ENCODE measurements at places on chromosomes 13 and 19.

DNA sequence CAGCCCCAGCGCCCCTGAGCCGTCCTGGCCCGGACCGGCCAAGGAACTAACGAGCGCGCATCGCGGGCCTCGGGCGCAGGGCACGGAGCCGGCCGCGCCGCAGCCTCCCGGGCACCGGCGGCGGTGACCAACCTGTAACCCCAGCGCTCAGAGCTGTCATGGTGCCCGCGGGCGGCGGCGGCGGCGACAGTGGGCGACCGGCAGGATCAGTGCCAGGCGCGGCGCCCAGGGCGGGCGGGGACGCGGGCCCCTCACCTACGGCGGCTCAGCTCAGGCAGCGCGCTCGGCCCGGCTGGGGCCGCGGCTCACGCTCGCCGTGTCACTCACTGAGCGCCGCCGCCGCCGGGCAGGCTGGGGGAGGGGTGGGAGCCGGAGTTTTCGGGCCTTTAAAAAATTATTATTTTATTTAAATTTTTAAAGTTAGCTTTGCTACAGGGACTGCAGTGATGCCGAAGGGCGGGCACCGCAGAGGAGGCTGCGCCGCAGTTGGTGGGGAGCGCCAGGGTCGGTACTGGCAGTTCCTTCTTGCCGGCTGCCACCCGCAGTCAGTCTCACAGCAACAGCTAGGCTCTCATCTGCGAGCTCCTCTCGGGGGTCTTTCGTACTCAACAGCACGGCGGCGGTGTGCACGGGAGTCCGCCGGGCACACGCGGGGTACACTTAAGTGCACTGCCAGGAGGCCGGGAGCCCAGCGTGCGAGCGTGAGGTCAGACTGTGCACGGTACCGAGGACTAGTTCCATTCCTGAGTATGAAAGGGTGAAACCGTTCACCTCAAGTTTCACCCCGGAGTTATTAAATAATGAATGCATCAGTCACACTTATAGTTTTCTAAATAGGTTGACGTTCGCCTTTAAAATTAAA, at the start of gene NALCN:
Gene NALCN, minus strand, starts transcription at position 328 of the 862 bp plus-strand sequence. CDS start 17,382 bp downstream, outside the sequence.
- DNase-seq: no peak

DNA sequence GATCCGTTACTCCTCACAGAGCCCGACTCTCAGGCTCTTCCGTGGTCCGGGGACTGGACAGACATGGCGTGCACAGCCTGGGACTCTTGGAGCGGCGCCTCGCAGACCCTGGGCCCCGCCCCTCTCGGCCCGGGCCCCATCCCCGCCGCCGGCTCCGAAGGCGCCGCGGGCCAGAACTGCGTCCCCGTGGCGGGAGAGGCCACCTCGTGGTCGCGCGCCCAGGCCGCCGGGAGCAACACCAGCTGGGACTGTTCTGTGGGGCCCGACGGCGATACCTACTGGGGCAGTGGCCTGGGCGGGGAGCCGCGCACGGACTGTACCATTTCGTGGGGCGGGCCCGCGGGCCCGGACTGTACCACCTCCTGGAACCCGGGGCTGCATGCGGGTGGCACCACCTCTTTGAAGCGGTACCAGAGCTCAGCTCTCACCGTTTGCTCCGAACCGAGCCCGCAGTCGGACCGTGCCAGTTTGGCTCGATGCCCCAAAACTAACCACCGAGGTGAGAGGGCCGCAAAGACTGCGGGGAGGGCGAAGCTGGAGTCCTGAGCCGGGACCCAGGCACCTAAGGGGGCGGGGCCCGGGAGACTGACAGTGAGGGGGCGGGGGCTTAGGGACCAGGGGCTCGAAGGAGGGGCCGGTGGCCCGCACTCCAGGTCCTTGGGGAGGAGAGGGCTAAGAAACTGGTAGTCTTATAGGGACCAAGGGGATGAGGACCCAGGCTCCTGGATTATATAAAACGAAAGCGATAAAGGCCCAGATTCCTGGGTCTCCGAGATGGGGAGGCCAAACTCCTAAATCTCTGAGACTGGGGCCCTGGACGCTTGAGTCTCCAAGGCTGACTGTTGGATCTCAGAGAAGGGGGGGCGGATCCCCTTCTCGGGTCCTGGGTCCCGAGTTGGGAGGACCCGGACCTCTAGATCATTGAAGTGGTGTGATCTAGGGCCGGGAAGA, 2.0 kb downstream of the ETV2 start:
- DNase-seq: peak; percentile 71

DNA sequence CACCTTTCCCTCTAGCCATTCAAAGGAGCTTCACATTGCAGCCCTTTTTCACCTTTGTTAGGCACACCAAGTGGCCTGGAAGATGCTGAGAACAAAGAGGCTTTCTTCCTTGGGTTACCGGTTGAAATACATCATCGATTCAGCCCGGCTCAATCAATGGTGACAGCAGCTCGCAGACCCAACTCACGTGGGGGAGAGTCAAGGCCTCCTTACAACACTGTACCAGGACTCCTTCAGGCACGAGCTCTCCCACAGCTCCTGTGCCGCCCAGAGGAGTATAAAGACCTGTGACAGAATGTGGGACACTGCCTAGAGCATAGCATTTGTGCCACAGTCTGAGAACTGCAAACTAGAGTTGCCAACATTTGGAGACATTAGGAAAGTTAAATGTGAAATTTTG, 3.9 kb upstream of the LRRC63 start:
- DNase-seq: no peak

DNA sequence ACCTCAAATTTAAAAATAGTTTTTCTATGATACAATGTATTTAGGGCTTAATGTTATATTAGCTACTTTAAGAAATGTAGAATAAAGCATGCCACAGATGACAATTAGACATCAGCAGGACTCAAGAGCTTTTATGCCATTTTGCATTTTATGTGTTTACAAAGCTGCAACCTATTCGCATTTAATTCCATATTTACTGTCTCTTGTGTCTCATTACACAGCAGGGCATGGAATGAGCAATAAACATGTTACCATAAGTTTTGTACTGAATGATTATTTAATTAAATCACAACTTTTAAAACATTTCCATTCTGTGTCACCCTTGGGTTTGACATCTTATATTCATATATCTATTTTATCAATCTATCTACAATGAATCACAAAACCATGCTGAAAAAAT, 1756.9 kb downstream of the PCDH9 start:
- no peak for DNase-seq

DNA sequence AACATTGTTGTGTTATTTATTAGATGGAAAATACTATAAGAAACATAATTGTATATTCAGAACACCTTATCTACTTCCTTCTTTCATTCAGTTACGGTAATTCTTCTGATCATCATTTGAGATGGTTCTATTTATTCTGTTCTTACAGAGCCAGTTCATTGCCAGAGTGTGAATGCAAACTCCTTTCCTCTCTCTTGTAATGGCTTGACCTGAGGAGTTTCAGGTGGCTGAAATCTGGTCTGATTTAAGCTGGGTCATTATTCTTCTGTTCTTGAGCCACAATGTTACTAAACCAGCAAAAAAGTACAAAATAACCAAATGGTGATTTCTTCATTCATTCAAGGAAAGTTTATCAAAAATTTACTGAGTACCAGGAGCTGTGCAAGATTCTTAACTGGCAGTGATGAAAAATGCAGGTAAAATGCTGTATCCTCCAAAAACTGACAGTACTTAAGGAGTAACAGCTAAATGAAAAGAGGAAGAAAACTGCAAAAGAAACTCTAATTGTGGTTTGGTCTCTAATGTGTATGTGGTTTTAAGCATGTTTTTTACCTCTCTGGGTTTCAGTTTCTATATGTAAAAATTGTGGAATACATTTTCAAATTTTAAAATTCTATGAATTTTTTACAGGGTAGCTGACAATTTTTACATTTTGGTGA, 182.4 kb upstream of the UFM1 start:
- DNase-seq: no peak

DNA sequence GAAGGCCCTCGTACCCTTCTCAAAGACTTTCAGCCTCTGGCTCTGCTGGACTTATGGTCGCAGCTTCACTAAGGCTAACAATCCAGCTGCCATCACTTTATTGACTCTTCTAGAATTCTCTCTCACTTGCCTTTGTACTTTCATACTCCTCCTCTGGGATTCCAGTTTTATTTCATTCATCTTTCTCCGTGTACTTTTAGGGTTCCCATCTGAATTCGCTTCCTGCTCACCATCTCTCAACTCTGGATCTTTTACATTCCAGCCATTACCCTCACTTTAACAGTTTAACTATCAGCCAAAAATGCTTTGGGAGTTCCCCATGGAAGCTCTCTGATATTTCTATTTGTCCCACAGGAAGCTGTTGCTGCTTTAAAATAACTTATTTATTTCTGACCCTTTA, 149.3 kb upstream of the KL start:
- DNase-seq: no peak

DNA sequence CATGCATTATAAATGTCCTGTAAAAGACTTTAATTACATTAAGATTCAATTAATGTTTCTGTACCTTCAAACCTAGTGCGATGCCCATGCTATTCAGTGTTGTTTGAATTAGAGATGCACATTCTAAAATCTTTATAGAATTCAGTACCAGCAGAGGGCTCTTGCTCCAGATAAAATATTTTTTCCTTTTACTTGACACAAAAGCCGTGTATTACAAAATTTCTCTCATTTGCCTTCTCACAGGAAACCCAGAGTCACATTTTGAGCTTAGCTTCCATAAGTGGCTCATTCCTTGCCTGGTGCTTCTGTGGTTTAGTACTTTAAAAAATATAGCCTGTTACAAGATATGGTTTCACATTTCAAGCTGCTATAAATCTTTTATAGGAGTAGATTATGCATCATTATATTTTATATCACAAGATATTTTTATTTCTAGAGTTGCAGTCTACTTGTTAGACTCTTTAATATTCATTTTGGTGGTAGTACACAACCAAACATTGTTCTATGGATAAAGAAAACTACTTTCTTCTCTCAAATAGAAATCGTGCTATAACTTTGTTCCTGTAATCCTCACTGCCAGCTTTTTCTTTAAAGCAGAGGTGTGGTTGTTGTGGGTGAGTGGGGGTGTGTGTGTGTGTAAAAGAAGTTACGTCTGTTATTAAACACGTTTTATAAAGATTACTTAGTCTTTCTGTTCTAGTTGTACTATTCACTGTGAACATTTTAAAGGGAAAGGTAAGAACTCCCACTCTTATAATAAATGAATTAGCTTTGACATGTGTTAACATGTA, 101.4 kb downstream of the RNF17 start:
- DNase-seq: no peak

DNA sequence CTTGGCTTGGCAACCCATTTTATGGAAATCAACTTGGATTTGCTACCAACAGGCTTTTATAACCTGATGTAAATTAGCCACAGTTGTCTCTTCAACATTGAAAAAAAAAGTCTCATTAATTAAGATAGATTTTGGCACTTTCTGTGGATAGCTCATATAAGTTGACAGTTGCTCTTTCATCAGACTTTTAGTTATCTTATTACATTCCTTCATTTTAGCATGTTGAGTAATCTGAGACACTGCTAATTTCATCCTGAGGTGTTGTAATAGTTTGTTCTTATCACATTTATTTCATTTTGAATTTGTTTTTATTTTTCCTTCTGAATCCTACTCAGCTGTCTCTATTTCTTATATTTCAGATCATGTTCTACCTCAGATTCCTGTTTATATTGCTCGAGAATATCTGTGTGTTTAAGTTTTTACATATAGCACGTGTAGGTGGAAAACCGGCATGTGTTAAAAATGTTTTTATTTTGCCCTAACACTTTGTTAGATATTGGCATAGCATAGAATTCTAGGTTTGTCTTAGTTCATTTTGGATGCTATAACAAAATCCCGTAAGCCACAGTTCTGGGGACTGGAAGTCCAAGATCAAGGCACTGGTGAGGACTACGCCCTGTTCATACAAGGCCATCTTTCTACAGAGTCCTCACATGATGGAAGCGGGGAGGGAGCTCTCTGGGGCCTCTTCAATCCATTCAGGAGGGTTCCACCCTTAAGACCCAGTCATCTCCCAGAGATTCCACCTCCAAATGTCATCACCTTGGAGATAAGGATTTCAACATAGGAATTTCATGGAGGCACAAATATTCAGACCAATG, 239.4 kb downstream of the COL4A1 start:
- no peak for DNase-seq

DNA sequence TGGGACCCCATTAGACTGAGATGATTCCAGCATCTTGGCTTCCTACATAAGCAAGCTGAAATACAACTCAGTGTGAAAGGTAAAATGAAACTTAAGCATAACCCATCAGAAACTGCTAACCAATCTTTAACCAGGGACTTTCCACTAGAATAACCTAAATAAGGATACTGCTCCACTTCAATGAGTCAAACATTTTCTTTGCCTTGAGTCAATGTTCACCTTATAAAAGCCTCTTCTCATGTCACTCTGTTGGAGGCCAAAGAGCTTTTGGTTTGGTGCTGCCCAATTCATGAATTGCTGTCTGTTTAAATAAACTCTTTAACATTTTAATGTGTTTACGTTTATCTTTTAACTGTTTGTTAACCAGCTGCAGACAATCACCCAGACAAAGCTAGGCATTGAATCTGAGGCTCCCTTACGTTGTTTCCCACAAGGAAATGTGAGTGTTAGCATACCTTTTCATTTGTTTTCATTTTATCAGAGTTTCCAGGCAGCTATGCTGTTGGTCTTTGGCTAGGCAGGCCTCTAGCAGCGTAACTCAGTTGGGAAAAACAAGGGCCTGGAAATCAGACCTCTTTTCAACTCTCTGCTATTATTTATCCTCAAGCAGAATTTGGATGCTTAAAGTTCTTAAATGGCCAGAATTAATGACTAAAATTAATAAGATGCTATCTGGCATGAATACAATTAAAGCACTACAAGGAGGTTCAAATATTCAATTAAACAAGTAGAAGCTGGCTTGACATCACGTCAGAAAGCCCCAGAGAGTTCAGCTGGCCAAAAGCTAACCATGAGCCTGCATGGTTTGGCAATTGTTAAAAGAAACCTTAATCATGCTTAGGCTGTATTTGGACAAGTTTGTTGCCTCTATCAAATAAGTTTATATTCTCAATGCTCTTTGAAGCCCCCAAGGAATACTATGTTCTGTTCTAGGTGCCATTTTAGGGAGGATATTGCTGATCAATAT, 200.2 kb downstream of the DCLK1 start:
- DNase-seq: no peak

GRCh38 chr19:2615782-2616181, 86.7 kb downstream of the GNG7 start:
- DNase-seq: no peak
